H54 (cell line): ENCODE measurements at places on chromosomes 12 and 14.

- DNase-seq: no peak
Measured at GRCh38 chr12:102659200-102659911, 179.0 kb upstream of the IGF1 start.

GRCh38 chr12:66668311-66668710 is 10.6 kb downstream of the GRIP1 start:
- DNase-seq: no peak

GRCh38 chr12:43044241-43044640 is 454.7 kb upstream of the PRICKLE1 start:
- no peak for DNase-seq

DNA sequence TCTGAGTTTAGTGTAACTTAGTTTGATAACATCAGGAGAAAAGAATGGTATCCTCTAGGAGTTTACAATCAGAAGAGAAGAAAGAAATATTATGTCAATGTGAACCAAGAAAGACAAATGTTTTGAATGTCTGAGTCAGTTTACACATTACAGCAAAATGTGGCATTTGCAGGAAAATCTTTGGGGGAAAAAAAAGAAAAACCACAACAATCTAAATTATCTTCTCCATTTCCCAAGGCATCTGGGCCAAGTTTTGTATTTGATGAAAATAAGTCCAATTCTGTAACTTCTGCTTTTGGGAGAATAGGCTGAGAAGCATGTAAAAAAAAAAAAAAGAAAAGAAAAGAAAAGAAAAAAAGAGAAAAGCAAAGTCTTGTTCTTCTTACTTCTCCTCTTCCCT is 58.8 kb upstream of the FLRT2 start:
- DNase-seq: no peak

DNA sequence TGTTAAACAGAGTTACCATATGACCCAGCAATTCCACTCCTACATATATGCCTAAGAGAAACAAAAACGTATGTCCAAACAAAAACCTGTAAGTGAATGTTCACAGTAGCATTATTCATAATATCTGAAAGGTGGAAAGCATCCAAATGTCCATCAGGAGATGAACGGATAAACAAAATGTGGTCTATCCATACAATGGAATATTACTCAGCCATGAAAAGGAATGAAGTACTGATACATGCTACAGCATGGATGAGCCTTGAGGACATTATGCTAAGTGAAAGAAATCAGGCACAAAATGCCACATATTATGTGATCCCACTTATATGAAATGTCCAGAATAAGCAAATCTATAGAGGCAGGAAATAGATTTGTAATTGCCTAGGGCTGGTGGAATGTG is 16.8 kb downstream of the MOK start:
- DNase-seq: no peak

DNA sequence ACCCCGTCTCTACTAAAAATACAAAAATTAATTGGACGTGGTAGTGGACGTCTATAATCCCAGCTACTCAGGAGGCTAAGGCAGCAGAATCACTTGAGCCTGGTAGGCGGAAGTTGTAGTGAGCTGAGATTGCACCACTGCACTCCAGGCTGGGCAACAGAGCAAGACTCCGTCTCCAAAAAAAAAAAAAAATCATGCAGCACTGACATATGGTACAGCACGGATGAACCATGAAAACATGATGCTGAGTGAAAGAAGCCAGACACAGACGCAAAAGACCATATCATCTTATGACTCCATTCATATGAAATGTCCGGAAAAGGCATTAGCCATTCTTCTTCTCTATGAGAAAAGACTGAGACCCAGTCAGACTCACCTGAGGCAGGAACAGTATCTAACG is 50.4 kb downstream of the PITPNM2 start:
- no peak for DNase-seq

DNA sequence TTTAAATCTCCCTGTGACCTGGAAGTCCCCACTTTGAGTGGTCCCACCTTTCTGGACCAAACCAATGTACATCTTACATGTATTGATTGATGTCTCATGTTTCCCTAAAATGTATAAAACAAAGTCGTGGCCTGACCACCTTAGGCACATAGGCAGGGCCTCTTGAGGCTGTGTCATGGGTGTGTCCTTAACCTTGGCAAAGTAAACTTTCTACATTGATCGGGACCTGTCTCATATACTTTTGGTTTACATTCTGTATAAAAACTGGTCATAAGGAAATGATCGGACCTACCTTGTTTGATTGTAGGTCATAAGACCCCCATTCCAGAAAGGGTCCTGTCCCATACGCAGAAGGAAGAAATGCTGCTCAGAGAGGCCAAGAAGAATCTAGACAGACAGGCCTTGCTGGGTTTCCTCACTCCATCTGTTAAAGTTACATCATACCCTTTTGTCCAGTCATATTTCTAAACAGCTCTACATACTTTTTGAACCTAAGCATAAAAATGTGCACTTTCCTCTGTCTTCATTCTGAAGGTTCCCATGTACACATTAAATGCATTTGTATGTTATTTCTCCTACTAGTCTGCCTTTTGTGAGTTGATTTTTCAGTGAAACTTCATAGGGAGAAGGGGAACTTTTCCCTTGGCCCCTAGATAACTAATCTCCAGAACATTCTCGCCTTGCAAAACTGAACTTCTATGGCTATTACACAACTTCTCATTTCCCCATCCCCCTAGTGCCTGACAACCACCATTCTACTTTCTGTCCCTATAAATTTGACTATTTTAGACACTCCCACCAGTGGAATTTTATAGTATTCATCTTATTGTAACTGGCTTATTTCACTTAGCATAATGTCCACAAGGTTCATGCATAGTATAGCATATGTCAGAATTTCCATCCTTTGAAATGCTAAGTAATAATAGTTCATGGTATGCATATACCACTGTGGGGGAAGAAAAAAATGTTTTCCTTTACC is 30.2 kb upstream of the CPM start:
- DNase-seq: no peak

DNA sequence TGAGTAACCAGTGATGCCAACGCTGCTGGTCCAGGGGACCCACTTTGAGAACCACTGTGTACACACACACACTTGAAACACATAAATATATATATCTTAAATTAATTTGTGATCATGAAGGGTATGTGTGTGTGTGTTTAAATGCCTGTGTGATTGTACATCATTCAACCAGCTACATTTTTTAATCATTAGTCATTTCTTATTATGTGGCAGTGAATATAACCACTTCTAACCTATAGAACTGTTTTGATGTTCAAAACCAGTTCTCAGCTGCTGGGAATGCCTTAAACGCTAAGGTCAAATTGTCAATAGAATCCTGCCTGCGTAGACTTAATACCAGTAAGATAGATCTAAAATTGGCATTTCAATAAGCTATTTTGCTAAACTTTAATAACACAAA is 330.0 kb downstream of the SYT1 start:
- no peak for DNase-seq

DNA sequence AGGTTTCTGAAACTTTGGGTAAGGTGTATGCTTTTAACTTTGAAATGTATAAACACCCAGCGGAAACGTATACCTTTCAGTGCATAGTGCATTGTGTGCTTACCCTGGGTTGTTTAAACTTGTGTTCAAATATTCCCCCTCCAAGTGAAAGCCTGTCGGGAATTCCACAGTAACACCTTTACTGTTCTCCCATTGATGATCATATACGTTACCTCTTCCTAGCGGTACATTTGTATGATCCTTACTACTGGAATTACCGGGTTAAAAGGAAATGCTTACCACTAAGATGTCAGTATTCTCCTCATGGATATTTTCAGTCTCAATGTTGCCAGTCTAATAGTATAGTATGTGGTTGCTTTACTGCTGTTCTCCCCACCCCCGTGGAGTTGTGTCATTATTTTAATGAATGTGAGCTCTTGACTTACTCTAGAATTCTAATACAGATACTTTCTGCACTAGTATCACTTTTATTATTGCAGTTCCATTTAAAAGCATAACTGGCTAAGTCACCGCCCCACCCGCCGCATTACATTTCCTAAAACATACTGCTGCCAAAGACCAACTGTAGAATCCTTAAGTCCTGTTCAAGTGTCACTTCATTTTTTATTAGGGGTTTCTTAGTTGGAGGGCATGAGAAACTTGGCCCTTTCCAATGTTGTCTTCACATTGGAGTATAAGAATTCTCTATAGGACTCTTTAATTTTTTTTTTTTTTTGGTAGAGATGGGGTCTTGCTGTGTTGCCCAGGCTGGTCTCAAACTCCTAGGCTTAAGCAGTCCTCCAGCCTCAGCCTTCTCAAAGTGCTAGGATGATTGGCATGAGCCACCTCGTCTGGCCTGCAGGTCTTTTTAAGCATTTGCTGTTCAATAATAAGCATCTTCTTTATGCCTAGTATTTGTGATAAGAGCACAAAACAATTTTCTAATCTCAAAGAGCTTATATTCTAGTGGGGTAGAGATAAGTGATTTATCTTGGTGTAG is 24.9 kb downstream of the NUDT4 start:
- no peak for DNase-seq

DNA sequence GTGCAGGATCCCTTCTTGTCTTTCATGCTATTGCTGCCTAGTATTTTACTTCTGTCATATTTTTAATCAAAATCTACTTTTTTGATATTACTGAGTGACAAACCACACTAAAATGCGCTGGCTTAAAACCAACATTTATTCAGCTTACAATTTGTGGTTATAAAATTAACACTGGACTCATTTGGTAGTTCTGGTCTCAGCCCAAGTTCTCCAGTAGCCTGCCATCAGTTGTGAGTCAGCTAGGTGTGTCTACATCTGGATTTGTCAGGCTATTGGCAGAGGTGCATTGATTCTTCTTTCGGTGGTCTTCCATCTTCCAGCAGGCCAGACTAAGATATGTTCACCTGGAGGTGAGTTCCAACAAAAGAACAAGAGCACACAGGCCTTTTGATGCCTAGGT is 765.1 kb upstream of the FBXO33 start:
- no peak for DNase-seq

GRCh38 chr14:81989211-81989610 is 455.6 kb upstream of the SEL1L start:
- no peak for DNase-seq

GRCh38 chr12:112518365-112518735 is 99.6 kb downstream of the PTPN11 start:
- DNase-seq: no peak

DNA sequence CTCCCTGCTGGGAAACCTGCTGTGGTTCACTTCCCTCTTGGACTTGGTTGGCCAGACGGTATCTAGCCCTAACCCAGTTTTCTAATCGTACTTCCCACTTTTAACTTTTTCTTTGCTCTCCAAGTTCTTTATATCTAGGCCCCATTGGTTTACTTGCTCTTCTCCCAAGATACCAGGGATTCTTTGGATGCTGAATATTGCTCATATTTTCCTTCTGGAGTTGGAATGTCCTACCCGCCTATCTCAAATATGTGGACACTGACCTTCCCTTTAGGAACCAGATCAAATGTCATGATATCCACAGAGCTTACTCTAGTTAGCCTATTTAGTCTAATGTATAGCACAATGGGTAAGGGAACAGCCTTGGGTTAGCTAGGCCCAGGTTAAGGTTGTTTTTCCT is 228.6 kb downstream of the DACT1 start:
- no peak for DNase-seq

DNA sequence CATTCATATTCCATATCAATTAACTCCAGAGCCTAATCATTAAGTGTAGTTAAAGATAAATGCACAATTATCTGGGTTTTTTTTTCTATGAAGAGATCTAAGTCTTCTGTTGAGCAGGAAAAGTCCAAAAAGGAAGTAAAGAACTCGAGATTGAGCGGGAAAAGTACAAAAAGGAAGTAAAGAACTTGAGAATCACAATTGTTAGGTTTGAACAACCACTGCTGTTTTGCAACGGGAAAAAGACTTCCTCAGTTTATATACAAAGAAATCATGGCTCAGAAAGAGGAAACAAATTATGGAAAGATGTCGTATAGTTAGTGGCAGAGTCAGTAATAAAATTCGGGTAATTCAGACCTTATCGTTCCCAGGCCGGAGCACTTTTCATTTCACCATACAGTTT is 63.3 kb downstream of the PPP1R12A start:
- no peak for DNase-seq

DNA sequence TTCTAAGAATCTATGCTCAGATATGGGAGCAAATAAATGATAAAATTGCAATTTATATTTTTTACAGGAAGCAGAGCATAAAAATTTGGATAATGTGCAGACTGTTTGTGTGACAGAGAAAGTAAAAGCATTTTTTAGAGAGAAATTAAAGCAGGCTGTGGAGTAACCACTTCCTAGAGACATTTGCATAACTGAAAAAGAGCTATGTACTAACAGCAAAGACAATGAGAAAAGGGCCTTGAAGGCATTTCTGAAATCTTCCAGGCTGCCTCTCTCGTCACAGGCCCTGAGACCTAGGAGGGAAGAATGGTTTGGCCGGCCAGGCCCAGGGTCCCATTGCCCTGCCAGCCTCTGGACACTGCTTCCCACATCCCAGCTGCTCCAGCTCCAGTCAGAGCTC is 247.2 kb downstream of the ALX1 start:
- no peak for DNase-seq

- DNase-seq: no peak
Measured at GRCh38 chr12:12606781-12607589, 4.7 kb upstream of the CREBL2 start.

- no peak for DNase-seq
Measured at GRCh38 chr12:12946686-12947355, 5.1 kb downstream of the GPRC5D start.

DNA sequence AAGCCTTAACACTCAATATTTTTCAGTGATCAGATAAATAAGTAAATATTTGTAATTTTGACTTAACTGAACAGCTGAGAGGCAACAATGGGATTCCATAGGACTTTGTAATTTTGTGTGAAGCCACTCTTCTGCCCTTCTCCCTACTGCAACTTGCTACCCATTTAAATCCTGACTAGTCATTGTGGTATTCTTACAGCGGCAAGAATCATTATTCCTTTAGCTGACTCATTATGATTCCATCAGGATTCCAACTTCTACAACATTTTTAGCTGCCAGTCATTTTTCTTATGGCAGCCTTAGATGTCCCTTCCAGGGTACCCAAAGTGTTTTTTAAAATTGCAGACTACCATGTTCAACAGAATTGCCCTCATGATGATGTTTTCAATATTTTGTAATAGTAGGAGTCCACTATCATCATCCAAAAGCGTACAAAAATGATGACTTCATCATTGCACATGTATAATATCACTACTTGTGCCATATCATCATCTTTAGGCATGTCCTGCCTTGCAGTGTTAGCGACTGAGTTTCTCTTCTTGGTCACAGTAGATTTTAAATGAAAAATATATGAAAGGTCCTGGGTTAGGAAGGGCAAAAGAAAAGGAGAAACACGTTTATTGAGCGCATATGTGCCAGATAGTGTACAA is 5.1 kb upstream of the MAGOHB start:
- DNase-seq: peak; percentile 30

- no peak for DNase-seq
Measured at GRCh38 chr12:4448943-4449850, 3.6 kb upstream of the FGF6 start.

- DNase-seq: no peak
Measured at GRCh38 chr14:89293314-89293916, 123.6 kb downstream of the FOXN3 start.

- DNase-seq: peak; percentile 72
Measured at GRCh38 chr12:2052826-2053678, at the start of gene CACNA1C. Gene CACNA1C (plus strand): TSS chr12:2052987. CDS start chr12:2053563, 576 bp downstream.

DNA sequence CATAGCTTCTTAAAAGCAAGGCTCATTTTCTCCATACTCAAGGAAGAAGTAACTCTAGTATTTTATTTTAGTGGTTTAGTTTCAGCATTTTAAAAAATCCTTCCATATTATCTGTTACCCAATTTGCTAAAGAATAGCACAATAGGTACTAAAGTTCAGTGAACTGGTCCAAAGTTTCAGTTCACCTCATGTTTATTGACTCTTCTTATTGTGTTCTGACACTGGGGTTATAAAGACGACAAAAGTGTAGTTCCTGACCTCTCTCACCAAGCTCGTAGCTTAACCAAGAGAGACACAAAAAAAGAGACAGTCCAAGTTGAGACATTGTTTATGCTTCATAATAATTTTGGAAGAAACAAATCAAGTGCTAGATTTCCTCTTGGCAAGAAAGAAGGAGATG is 40.8 kb upstream of the SLC38A2 start:
- DNase-seq: no peak
